B cell (primary cell): ENCODE measurements at places on chromosomes 5 and 9. TPM values are rescaled to one million over a fixed set of nuclear protein-coding genes. Genes with fewer than 3 reads are reported as not detected.

- H3K4me1 ChIP-seq, result peaks cover 8% of the 10 kb centered on the region
- H3K27me3 ChIP-seq, result peaks cover 24% of the 10 kb centered on the region
- DNase-seq, result no peak
- H3K4me3 ChIP-seq, result no peak overlapping the region
These were observed 23.1 kb downstream of the ADGRD2 start for GRCh38 chr9:124473310-124473709.

GRCh38 chr5:77120706-77121105 lies 33.6 kb upstream of the ZBED3 start:
- H3K4me1 ChIP-seq, result no peaks in the 10 kb centered on the region
- no peaks in the 10 kb centered on the region for H3K36me3 ChIP-seq
- DNase-seq, result no peak
- H3K4me3 ChIP-seq, result no peak overlapping the region
- no peak overlapping the region for H3K27ac ChIP-seq
- no peaks in the 10 kb centered on the region for H3K27me3 ChIP-seq

GRCh38 chr5:34488984-34489383 lies 167.1 kb upstream of the RAI14 start:
- no peak overlapping the region for H3K27ac ChIP-seq
- H3K4me3 ChIP-seq, result no peak overlapping the region
- DNase-seq, result no peak
- H3K27me3 ChIP-seq, result no peaks in the 10 kb centered on the region

GRCh38 chr9:97758334-97758916 lies 61.3 kb upstream of the XPA start:
- peaks cover 6% of the 10 kb centered on the region for H3K27me3 ChIP-seq
- H3K4me3 ChIP-seq, result no peak overlapping the region
- H3K4me1 ChIP-seq, result no peaks in the 10 kb centered on the region
- no peak for DNase-seq
- H3K27ac ChIP-seq, result no peak overlapping the region

DNA sequence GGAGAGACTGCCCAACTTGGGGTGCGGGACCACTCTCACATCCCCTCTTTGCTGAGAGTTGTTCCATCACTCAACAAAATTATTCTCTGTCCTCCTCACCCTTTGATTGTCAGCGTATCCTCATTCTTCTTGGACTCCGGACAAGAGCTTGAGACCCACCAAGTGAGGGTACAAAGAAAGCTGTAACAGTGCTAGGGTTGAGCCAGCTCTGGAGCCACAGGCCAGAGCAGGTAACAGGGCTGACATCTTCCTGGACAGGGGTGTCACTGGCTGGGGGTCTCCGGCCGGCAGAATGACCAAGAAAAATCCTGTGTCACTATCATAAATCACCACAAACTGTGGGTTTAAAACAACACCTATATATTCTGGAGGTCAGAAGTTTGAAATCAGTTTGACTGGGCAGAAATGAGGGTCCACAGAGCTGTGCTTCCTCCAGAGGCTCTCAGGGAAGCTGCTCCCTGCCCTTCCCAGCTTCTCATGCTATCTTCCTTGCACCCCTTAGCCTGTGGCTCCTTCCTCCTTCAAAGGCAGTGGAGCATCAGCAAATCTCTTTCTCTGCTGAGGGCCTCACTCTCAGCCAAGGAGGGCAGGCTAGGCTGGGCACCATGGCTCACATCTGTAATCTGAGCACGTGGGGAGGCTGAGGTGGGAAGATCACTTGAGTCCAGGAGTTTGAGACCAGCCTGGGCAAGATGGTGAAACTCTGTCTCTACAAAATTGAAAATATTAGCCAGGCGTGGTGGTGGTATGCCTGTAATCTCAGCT lies 4.1 kb upstream of the BBLN start:
- no peak overlapping the region for H3K27ac ChIP-seq
- H3K4me1 ChIP-seq, result peaks cover 14% of the 10 kb centered on the region
- no peak for DNase-seq

DNA sequence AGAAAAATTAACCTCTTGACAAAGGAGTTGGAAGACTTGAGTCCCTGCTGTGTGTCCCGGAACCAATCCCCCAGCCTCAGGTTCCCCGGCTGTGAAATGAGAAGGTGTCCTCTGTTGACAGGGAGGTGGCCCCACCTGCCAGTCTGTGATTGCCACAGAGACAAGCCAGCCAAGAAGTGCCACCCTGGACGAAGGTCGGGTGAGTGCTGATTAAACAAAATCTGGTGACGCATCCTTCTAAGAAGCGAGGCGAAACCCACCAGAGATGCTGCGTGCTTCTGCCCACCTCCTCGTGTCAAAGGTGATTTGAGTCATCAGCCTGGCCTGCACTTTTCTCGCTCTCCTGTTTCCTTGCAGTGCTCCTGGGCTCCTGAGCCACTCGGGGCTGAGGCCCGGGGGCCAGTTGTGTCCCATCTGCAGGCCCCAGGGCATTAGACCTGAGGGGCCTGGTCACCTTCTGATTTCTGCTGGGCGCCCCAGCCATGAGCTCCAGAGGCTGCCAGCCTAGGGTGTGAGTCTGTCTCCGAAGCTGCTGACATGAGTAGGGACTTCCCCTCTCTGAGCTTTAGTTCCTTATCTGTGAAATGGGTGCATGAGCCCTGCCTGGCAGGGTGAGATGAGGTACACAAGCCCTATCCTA lies 28.7 kb downstream of the NEK6 start:
- no peaks in the 10 kb centered on the region for H3K36me3 ChIP-seq
- H3K4me3 ChIP-seq, result no peak overlapping the region
- H3K27me3 ChIP-seq, result no peaks in the 10 kb centered on the region
- H3K27ac ChIP-seq, result peak overlapping the region; percentile 73
- peak; percentile 75 for DNase-seq
- H3K4me1 ChIP-seq, result peaks cover 68% of the 10 kb centered on the region

The CDKN2B-AS1 gene
- 2.5 and 3.2 TPM in 2 replicates for total RNA-seq

The THBS4 gene
- total RNA-seq, result 0.57 and 0.80 TPM in 2 replicates

The HK3 gene
- 0.12 and 0.30 TPM in 2 replicates for total RNA-seq

The STC2 gene
- not detected in 2 replicates for total RNA-seq

The FSD1L gene
- total RNA-seq, result 9.8 and 15.2 TPM in 2 replicates
